ENCODE measurements at places on chromosomes 6 and 20.

DNA sequence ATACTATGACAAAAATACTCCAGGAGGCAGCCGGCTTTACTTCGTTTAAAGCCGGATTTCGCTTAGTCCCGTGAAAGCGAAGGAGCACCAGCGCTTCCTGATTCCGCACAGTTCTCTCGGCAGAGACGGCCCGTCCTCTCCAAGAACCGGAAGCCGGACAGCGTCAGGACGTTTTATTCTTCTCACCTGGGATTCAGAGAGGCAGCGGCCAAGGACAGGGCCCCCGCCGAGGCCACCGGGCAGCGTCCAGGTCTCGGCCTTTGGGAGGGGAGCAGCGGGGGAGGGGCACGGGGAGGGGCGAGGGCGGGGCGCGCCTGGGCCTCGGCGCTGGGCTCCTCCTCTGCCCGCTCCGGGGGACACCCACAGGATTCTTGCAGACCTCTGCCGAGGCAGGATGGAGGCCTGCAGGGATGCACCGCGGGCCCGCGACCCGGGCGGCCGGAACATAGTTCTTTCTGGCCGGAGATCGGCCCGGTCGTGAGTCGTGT is 2.8 kb upstream of the DIDO1 start:
- DNase-seq, result peak; percentile 61

DNA sequence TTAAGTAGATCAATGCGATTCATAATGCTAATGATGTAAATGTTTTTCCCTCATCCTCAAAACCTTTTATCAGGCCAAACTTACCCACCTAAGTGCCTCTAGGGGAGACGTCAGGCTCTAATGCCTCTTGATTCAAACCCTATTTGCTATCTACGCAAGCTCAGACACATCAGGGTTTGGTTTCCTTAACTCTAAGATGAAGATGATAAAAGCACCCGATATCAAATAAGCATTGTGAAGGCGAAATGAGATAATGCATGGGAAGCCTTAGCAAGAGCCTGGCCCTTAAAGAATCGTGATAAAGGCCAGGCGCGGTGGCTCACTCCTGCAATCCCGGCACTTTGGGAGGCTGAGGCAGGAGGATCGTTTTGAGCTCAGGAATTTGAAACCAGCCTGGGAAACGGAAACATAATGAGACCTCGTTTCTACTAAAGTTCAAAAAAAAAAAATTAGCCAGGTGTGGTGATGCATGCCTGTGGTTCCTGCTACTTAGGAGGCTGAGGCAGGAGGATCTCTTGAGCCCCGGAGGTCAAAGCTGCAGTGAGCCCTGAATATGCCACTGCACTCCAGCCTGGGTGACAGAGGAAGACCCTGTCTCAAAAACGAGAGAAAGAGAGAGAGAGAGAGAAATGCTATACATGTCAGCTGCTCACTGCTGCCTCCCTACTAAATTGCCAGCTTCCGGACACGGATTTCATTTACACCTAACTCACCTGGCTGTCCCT is 13.5 kb downstream of the CNKSR3 start:
- DNase-seq, result no peak

- DNase-seq, result no peak
Measured at GRCh38 chr6:41757931-41758640, 10.9 kb upstream of the PGC start.

DNA sequence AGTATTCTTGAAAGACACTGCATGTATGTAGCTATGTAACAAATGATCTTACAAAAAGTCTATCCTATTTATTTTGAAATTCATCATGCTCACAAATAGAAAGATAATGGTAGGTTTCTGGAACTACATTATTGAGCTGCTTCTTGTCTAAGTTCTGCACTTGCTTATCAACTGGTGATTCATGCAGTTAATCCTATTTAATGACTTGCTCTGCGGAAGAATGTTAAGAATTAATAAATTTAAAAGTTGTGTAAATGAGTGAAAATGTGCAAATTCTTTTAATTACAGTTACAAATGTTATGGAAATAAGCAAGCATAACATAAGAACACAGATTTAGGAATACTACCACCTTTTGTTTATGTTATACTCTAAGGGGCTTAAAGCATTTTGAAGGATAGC is 67.1 kb upstream of the MCM9 start:
- no peak for DNase-seq

DNA sequence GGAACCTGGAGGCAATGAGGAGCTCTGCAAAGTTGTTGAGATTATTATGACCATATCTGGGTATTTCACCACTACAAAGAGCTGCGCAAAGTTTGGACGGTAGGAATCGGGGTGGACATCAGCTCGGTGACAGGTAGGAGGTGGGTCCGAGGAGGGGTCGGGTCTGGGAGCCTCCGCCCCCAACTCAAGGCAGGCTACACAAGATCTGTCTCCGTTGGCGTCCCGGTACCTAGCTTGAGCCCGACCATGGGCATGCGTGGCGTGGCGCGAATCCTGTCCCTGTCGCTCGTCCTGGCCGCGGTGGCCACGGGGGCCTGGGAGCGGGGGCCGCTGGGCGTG is 40.2 kb upstream of the ZNFX1 start:
- no peak for DNase-seq

- DNase-seq, result no peak
Measured at GRCh38 chr20:50052550-50053361, 60.2 kb downstream of the UBE2V1 start.

- DNase-seq, result no peak
Measured at GRCh38 chr20:1232286-1233111, 6.7 kb downstream of the RAD21L1 start.

- no peak for DNase-seq
Measured at GRCh38 chr6:105301756-105302616, 100.9 kb downstream of the PREP start.

DNA sequence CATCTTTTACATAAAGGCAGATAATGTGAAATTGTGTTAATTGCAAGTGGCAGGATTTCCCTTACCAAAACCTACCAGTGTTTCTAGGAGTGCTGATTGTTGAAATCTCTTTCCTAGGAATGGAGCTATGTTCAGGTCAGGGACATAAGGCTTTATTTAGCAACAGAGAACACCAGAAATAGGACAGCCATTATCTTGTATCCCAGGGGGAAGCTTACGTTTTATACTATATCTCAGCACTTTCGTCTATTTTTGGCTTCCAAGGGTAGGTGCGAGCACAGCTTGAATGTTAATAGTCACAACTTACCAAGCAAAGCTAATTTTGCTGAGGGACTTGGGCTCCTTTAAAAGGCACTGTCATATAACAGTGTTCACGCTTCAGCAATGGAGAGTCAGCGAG is 94.0 kb downstream of the SYCP2 start:
- no peak for DNase-seq

DNA sequence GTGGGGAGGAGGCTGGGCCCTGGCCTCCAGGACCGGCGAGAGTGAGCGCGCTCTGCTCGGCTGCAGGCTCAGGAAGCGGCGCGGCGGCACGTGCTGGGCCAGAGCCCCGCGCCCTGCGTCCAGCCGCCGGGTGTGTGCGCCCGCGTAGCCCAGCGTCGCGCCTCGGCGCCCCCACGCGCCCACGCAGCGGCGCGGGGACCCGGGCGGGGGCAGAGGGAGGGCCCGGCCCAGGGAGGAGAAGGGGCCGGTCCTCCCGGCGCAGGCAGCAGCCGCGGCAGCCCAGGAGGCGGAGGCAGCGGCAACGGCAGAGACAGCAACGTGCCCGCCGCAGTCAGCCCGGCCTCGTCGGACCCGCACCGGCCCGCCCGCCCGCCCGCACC is at the start of gene EYA2:
Gene EYA2 (plus strand): TSS at position 265 of the 380 bp plus-strand sequence. CDS start 95,168 bp downstream, outside the sequence.
- no peak for DNase-seq

- DNase-seq, result no peak
Measured at GRCh38 chr20:5349448-5349847, 32.7 kb upstream of the PROKR2 start.

DNA sequence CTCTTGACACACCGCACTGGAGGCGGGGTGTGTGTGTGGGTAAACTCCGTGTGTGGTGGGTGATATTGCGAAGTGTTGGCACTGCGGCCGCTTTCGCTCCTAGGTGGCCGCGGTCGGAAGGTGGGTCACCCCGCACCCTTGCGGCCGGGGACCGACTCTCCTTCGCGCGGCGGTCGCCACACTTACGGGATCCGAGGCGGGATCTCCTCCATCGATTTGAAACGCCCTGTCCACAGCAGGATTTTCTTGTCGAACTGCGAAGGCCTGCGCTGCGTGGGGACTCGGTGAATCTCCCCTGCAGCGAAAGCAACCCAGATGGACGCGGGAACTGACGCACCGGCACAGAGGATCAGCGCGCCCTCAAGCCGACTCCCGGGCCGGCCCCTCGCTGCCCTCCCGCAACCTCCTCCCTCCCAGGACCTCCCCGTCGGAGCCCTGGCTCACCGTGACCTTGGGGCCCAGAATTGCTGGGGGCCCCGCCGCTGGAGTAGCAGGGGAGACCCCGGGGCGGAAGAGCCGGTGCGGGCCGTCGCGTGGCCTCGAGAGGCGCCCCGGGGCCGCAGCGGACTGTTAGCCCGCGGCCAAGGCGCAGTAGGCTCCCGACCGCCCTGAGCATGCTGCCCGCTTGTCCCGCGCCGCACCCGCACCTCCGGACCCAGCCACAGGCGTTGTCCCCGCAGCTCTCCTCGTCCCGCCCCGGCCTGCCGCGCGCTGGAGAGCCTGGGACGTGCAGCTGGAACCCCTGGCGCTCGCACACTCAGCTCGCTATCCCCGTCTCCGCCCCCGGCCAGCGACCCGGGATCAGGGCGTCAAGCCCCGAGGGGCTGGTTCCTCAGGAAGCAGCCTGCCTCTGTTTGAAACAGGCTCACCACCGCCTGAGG is at the start of gene FAM162B:
Gene FAM162B (minus strand): TSS at position 759 of the 881 bp plus-strand sequence. CDS start 143 bp downstream, at position 616.
- no peak for DNase-seq

DNA sequence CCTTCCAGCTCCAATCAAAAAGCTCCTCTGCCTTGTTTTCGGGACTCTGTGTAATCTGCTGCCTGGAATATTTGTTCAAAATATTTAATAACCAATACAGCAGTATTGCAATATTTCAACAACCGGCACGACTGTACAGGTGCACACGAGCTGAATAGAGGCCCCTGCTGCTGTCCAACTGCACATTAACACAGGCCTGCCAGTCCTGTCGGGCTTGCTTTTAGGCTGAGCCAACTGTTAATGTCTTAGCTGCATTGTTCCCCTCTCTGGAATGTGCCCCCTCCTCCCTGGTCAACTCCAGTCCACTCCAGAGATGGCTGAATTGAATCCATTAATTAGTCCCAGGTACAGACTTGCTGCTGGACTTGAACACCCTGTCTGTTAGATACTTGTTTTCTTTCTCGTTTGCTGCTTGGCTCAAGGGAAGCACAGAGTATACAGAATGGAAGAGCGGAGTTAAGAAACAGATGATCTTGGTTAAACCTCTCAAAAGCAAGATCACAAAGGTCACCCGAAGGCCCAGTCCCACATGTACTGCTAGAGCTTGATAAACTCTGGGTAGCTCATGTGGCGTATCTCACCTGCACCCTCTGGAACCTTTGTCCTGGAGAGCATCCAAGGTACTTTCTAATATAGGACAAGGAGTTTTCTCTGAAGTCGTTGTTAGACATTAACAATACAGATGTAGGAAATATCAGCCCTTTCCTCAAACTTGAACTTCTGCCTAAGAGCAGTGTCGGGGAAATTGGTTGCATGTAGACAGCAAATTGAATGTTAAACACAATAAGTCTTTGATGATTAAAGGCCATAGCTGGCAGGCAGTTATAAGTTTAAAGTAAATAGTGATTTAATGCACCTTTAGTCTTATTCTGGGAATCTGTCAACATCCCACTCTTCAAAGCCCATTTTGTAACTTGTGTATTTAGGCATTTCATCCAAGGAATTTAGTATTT is 31.9 kb downstream of the SHLD1 start:
- DNase-seq, result no peak

DNA sequence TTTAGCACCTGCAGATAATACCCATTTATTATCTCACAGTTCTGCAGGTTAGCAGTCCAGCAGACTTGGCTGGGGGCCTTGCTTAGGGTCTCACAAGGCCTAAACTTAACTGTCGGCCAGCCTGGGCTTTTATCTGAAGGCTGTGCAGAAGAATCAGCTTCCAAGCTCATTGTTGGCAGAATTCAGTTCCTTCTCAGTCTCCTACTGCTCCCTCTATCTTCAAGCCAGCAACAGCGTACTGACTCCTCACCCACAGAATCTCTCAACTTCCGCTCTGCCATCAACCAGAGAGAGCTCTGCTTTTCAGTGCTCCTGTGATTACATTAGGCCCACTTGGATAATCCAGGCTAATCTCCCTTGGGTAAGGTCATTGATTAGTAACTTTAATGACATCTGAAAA is 30.2 kb upstream of the NHSL1 start:
- no peak for DNase-seq

- DNase-seq, result peak; percentile 62
Measured at GRCh38 chr6:14134211-14134910, 16.8 kb downstream of the CD83 start.

DNA sequence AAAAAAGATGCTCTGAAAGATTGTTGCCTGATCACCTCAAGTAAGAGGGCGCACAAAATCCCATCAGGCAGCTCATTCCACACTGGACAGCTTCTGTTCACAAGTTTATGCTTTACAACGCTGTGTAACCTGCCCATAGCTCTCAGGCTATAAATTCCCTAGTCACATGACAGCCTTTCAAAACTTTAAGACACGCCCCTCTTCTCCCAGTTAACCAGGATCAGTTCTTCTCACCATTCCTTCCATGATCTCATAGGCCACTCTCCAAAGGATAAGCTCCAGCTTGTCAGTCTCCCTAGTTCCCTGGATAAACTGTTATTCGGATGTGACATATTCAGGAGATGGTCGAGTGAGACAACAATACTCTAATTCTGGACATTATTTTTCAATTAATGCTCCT is 15.0 kb downstream of the ADNP start:
- DNase-seq, result peak; percentile 35

- no peak for DNase-seq
Measured at GRCh38 chr20:64268174-64268573, 12.6 kb downstream of the PCMTD2 start.

GRCh38 chr6:153553627-153554026 is 422.5 kb upstream of the RGS17 start:
- DNase-seq, result no peak

GRCh38 chr6:14450578-14450977 is 333.0 kb downstream of the CD83 start:
- no peak for DNase-seq

DNA sequence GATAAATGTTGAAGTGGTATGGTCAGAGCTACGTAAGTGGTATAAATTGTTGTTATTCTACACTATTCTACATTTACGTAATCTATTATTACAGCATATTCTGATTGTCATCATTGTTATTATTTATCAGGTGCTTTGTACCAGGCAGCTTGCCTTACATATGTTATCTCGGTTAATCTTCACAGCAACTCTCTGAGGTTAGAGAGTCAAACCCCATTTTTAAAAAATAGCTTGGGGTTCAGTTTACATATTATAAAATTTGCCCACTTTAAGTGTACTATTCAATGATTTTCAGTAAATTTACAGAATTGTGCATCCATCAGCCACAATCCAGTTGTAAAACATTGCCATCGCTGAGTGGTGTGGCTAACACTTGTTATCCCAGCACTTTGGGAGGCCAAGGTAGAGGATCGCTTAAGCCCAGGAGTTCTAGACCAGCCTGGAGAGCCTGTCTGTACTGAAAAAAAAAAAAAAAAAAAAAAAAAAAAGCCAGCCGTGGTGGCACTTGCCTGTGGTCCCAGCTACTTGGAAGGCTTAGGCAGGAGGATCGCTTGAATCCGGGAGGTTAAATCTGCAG is 35.5 kb downstream of the PPP1R16B start:
- no peak for DNase-seq

- DNase-seq, result peak; percentile 60
Measured at GRCh38 chr20:42366626-42367025, 748.4 kb upstream of the CHD6 start.

- peak; percentile 82 for DNase-seq
Measured at GRCh38 chr6:106825156-106825555, 149.4 kb downstream of the CD24 start.

- DNase-seq, result no peak
Measured at GRCh38 chr6:45478240-45478639, 100.5 kb upstream of the SUPT3H start.

GRCh38 chr6:88135578-88136114 is 30.5 kb downstream of the CNR1 start:
- DNase-seq, result no peak

Measured in Caki2 (cell line).